ENCODE measurements at places on chromosomes 4 and X.

DNA sequence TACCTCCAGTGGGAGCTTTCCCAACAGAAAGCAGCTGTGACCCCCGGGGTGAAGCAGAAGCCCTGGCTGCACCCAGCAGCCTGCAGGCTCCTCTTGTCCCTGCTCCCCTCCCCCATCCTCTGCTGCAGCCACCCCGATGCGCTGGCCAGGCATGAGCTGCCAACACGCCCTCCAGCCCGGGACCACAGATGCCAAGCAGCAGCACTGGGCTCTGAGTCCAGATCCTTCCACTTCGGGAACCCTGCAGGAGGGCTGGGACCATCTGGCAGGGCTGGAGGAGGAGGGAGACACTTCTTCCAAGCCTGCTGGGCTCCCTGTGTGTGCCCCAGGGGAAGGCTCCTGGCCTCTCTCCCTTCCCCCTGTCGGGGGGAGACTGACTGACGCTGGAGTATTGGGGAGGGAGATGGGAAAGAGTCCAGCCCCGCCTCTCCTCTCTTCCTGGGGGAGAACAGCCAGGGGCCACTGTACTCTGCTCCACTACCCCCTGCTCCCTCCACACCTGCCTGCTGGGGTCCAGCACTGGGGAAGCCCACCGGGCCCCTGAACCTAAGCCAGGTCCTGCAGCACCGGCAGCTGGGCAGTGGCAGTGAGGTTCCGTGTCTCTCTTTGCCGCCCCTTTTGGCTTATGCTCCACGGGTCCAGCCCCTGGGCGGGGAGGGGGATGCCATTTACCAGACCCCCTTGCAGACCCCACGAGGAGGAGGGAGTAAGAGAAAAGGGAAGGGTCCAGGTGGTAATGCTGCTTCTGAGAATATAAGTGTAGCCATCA, 55.7 kb downstream of the PPP2R2C start:
- DNase-seq: no peak

GRCh38 chr4:56619816-56620215, 61.3 kb downstream of the HOPX start:
- DNase-seq: no peak

GRCh38 chr4:16206848-16207247, 19.4 kb downstream of the TAPT1 start:
- no peak for DNase-seq

DNA sequence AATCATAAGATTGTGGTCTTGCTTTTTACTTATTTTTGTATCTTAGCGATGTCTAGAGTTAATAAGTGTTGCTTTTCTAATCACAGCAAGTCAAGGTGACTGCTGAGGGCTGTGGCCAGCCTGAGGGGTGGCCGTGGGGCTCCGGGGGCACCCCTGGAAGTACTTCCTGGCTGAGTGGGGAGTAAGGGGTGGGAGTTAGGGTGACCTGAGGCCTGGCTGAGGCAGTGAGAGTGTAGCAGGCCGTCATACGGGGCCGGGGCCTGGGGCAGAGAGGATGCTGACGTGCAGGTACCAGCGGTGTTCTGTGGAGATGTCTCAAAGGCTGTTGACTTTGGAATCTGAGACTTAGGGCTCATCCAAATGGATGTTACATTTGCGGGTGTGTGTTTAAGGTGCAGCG, 29.3 kb downstream of the PIGG start:
- DNase-seq: no peak

- DNase-seq: no peak
Observed at GRCh38 chr4:46386570-46386969, 3.4 kb downstream of the GABRA2 start.

GRCh38 chrX:112761242-112762207, 79.1 kb downstream of the AMOT start:
- DNase-seq: no peak

DNA sequence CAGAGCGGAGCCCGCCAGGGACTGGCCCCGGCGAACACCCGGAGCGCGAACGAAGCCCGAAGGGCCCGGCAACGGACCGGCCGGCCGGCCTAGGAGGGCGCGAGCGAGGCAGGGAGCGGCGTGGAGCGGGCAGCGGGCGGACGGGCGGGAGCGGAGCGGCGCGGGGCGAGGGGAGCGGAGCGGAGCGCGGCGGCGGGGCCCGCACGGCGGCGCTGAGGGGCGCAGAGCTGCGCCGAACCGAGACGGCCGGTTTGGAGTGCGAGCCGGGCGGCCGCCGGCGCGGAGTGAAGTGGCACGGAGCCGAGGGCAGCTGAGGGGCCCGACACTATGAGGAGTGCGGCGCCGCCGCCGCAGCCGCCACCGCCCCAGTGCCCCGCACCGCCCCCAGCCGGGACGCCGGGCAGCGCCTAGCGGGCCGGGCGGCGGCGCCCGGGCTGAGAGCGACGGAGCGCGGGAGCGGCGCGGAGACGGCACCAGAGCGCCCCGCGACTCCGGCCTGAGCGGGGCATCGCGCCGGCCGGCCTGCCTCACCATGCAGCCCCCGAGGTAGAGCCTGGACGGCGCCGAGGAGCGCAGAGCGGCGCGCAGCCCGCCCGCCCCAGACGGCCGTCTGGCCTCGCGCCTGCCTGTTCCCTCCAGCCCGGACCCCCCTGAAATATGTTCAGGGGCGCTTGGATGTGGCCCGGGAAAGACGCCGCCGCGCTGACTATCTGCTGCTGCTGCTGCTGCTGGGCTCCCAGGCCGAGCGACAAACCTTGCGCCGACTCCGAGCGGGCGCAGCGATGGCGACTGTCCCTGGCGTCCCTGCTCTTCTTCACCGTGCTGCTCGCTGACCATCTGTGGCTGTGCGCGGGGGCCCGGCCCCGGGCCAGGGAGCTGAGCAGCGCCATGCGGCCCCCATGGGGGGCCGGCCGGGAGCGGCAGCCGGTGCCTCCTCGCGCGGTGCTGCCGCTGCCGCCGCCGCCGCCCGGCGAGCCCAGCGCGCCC, 793 bp downstream of the NALF2 start:
- no peak for DNase-seq

DNA sequence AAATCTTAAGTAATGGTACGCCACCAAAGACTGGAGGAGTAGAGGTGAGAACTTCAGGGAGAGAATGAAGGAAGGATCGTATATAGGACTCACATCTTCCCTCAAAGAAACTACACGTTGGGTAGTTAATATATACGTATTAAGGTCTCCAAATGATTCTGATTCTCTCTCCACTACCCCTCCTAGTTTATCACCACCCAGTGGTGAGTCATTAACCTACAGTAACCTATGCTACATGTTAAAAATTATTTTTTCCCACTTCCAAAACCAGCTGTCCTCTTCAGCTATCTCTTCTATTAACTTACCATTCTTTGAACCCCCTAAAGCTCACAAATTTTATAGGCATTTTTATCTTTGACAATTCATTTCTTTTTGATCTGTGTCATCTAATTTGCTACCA, 69.7 kb downstream of the RPS6KA6 start:
- no peak for DNase-seq

DNA sequence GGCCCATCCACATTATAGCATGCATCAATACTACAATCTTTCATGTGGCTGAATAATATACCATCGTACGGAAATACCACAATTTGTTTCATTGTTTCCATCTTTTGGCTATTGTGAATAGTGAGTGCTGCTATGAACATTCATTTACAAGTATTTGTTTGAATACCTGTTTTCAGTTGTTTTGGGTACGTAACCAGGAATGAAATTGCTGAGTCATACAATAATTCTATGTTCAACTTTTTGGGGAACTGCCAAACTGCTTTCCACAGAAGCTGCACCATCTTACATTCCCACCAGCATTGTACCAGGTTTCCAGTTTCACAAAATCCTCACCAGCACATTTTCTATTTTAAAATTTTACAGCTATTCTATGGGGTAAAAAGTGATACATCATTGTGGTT, 28.5 kb upstream of the MANBA start:
- no peak for DNase-seq

DNA sequence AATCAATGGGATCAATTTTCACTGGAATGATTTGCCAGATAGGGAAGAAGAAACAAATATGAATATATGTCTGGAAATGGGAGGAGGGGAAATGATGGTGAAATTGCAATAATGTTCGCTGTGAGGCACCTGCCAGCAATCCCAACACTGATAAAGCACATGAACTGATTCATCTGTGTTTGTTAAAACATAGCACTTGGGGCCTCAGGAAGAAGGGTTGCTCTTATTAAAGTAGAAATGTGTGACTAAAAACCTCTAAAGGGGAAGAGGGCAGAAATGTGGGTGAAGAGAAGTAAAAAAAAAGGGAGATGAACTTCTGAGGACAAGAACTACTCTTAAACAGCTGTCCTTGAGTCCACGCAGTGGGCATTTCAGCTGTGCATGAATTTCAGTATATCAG, 101.4 kb downstream of the C4orf51 start:
- no peak for DNase-seq

GRCh38 chrX:153603131-153603656, 4.3 kb upstream of the CCNQ start:
- no peak for DNase-seq

GRCh38 chr4:37645736-37646135, 40.4 kb downstream of the RELL1 start:
- no peak for DNase-seq

DNA sequence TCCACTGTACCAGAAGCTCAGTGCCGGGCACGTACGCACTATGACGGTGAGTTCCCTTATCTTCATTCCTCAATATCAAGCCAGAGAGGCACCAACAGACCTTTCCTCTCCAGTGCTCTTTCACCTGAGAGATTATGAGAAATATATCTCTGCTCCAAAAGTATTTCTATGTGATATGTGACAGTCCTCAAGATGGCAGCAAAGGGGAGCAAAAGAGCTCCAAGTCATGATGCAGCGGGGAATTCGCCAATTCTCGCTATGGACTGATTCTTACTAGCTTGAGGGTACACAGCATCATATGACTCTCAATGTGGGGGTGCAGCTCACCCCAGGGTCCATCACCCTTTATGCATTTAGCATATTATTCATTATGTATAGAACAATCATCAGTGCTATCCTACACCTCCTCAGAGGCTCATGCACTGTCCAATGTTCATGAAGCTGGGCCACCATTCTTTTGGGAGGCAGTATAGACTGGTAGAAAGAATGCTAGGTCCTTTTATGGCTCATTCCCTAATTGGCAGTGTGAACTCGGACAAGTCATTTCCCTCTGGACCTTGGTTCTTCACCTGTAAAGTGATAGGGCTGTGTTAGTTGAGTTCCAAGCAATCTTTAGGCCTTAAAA, 12.8 kb upstream of the IQSEC2 start:
- no peak for DNase-seq
